ENCODE measurements at places on chromosomes 13 and 19.

GRCh38 chr13:29459813-29460355 is 135.6 kb downstream of the SLC7A1 start:
- DNase-seq = no peak

- DNase-seq = no peak
These were observed 4.9 kb downstream of the CALM3 start for GRCh38 chr19:46606019-46606418.

DNA sequence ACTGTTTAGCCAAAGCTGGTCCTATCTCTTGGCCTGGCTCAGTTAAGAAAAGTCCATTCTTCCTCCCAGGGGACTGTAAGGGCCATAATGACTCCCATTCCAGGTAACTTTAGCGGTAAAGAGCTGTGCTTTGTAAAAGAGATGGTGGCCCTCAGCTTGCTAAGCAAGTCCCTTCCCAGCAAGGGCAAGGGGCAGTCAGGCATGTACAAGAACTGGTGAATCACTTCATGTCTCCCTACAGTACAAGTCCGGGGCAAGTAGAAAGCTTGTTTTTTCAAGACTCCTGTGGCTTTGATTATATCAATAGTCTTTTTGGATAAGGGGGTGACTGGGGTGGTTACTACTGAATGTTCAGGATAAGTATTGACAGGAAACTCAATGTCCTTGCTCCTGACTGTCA is 88.9 kb downstream of the SLC25A15 start:
- no peak for DNase-seq

DNA sequence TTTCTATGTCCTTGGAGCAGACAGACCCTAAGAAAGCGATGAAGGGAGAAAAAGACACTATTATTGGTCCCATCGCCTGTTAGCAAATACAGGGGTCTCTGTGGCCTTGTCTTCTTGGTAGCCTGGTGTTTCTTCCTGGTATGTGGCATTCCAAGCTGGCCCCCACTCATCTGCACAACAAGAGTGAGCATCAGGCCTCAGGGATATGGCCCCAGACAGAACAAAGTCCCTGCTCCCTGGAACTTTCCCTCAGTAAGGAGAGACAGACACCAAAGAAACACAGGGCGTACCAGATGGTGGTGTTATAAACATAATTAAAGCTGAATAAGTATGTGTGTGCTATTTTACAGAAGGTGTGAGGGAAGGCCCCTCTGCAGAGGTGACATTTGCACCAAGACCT is 48.2 kb upstream of the KPNA3 start:
- no peak for DNase-seq

DNA sequence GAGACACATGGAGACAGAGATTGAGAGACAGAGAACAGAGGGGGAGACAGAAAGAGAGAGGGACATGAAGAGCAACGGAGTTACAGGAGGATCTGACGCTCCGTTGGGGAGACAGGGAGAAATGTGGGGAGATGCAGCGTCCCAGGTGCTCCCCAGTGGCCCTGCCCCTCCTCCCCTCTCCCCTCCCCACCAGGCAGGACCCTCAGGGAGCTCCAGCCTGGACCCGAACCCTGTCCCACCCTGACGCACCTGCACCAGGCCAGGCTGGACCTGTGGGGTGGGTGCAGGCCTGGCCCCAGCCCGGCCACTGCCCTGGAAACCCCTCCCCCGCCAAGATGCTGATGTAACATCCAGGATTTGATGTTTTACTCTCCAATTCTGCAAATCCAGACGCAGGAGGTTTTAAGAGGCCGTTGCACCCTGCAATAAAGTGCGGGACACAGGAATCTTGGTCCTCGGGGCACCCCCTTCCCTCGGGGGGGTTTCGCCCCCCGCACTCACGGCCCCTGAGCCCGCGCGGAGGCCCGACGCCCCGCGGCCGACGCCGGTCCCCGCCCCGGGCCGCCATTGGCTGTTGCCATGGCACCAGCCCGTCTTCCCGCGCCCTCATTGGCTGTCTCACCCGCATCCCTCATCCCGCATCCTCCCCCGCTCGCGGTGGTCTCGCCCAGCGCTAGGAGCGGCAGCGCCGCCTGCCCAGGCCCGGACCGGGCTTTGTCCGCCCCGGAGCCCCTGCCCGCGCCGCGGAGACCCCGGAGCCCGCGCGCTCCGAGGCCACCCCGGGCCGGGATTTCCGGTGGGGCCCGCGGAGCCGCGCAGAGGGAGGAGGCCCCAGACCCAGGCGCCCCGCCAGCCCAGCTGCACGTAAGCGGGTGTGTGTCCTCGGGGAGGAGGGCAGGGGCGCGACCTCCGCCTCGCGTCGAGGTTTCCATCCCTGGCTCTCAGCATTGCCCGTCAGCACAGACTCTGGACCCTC is at the start of gene APC2:
TSS of gene APC2 (plus strand) at position 655 of the 976 bp plus-strand sequence. CDS start 2,881 bp downstream, outside the sequence.
- peak; percentile 46 for DNase-seq

DNA sequence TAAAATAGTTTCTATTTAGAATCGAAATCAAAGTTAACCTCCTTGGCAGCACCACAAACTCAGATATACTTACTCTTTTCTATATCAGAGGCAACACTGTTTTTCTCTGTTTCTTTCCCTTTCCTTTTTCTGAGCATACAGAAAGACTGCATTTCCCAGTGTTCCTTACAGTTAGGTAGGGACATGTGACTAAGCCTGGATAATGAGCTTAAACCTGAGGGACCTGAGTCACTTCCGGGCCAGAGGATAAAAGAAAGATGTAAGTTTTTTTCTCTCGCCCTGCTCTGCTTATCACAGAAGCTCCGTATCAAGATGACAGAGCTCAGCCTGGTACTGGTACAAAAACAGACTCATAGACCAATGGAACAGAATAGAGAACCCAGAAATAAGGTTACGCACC is 531.9 kb downstream of the KLF12 start:
- no peak for DNase-seq

GRCh38 chr19:5774921-5775320 is 9.6 kb downstream of the PRR22 start:
- no peak for DNase-seq

- no peak for DNase-seq
These were observed 10.7 kb downstream of the AP2S1 start for GRCh38 chr19:46839752-46840497.

GRCh38 chr19:6737873-6738786 is 750 bp upstream of the GPR108 start:
- peak; percentile 78 for DNase-seq

DNA sequence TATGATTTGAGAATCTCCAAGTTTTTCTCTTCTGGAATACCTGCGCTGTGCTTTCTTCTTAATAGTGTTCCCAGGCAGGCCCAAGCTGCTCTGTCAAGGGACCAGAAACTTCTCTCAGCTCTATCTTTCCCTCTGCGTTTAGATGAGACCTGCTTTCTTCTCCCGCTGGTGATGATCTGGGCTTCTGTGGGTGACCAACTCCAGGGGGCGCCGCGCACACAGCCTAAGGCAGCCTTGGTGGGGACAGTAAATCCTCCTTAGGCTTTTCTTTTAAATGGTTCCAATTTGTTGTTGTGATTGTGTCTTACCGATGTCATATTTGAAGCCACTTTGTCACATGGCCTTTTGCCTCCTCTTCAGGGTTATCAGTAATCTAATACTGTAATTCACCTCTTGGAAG is 439.4 kb upstream of the KLF12 start:
- no peak for DNase-seq

DNA sequence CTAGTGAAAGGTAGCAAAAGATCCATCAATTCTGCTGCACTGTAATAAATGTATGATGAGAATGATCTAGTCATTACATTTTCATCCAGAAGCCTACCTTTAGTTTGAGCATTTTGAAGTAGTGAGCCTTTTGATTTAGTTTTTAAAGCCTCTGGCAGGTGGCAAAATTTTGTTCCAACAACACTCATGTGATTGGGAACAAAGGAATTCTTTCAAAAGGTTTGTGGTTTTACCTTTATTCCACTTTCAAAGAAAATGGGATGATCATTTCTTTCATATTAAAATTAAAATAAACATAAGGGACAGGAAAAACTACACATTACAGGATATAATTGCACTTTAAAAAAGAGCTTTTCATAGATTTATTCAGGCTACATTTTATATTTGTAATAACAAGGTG is 260.2 kb downstream of the DACH1 start:
- DNase-seq = no peak

DNA sequence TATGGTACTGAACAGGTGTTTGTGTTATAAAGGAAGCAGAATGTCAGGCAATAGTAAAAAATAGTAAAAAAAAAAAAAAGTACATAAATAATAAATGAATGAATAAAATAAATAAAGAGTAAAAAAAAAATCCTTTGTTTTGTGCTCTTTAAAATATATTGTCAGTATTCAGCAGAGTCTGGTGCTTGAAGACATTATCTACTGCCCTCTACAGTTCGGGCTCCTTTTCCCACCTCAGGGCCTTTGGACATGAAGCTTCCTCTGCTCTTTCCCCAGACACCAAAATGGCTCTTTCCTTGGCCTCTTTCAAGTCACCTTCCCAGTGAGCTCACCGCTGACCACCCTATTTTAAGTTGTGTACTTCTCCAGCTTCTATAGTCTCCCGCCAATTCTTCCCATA is 137.5 kb downstream of the TNFRSF19 start:
- DNase-seq = peak; percentile 28

- no peak for DNase-seq
These were observed 2075.3 kb downstream of the PCDH9 start for GRCh38 chr13:65154661-65155447.

- no peak for DNase-seq
These were observed 4.0 kb downstream of the CCL25 start for GRCh38 chr19:8056533-8056932.

DNA sequence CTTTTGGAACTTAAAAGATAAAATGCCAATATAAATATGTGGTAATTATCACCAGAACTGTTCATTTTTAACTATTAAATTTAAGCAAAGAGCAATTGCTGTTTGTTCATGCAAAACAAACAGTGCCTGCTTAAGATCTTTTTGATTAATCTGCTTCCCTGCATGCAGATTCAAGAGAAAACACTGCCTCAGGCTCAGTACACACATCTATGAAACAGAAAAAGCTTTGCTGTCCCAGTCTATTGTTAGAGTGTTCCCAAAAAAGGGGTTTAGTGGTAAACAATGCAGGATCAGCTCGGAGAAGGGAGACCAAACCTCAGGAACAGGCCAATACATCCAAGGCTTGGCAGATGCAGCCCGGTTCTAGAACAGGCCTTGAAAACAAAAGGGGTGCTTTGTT is 49.3 kb upstream of the TDRD3 start:
- no peak for DNase-seq

DNA sequence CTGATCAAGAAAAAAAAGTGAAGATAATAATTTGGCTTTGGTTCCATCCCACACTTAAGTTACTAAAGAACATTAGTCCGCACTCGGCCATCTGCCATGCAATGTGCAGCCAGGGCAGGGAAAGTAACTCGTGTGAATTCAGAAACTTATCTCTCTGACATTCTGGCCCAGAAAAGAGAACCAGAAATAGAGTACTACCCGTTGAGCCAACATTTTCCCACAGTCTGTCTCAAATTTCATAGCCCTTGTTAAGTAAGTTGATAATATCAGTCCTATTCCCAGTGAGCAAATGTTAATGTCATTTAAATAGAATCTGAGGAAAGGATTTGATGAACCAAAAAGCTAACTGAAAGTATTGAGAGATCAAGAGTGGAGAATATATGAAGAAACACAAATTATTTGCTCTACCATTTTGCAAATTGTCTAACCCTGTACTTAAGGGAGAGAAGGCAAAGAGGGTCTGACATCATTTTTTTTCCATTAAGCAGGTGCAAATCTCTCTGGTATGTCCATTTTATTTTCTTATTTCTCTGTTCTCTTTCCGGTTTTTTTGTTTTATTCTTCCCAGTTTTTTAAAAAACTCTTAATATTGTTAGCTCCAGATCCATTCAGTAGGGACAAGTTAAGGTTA is 156.3 kb downstream of the NDFIP2 start:
- no peak for DNase-seq

DNA sequence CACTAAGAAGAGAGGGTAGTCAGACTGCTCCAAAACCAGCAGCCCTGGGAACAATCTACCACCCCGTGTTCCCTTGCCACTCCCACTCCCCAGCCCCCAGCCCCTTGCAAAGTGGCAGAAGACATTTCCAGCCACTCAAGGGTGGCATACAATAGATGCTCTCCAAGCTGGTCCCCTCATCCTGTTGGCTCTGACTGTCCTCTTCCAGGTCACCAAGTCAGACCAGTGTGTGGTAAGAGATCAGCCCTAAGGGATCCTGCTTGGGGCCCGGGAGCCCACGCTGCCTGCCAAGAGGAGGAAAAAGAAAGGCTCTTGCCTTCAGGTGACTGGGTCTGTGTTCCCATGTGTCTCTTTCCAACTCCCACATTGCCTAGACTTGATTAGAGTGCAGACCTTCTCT is 25.0 kb downstream of the SERP2 start:
- DNase-seq = no peak

DNA sequence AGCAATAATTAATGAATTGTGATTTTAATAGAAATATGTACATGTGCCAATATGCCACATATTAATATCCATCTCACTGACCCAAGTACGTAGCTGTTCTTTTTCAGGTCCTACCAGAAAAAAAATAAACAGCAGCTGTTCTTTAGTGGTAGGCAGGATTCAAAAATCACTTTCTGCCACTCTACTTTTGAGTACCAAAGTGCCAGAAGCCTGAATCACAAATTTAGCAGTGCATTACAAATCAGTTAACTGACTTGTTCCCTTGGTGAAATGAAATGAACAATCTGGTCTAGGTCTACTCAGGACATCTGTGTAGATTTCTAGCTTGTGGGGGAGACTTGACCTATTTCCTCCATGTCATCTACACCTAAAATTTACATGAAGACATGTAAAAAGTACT is 775.5 kb upstream of the GPC6 start:
- no peak for DNase-seq

DNA sequence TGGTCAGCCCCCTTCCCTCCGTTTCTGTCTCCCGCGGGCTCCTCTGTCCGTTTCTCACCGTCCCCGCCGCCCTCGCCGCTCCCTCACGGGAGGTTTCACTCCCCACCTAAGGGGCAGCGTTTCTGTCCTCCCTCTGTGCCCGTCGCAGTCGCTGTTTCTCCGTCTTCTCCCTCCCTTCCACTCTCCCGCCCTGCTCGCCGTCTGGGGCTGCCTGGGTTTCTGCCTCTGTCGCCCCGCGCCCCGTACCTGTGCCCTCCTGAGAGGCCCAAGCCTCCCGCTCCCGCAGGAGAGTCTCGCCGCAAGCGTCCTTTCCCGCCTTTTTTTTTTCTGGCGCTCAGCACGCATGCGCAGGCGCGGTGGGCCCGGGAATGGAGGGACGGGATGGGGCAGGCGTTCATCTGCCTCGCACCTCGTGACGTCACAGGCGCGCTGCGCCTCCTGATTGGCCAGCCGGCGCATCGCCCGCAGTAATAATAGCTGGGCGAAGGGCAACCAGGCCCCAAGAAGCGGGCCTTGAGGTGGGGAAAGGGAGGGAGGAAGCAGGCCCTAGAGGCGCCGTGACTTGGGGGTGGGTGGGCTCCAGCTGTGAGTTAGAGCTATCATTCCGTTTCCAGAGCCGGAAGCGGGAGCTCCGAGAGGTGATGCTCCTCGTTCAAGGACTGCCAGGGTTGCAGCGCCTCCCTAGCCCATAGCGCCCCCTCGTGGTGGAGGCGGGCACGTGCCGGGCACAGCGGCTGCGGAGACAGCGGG is 15.4 kb downstream of the SSC5D start:
- DNase-seq = peak; percentile 94

- no peak for DNase-seq
These were observed 819.2 kb downstream of the LIG4 start for GRCh38 chr13:107395927-107396662.

Measured in suppressor macrophage (primary cell).